ENCODE measurements at places on chromosomes 11 and 22.
A peak's percentile ranks its signal among the peaks of the same experiment; 100 is the strongest.

DNA sequence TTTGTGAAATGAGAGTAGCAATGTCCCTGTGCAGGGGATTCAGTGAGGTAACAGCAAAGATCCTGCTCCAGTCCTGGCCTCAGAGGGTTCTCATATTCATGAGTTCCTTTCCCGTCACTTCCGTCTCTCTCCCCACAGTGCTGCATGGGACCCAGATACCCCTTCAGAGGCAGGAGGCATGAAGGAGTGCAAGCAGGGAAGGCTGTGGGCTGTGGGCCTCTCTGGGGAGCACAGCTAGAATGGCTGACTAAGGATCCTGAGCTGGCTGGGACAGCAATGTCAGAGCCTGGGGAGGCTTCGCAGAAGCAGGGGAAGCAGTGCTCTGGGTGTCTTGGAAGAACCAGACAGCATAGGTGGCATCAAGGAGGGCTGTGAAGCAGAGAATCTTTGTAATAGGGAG, 13.0 kb downstream of the PKNOX2 start:
- DNase-seq, result no peak

DNA sequence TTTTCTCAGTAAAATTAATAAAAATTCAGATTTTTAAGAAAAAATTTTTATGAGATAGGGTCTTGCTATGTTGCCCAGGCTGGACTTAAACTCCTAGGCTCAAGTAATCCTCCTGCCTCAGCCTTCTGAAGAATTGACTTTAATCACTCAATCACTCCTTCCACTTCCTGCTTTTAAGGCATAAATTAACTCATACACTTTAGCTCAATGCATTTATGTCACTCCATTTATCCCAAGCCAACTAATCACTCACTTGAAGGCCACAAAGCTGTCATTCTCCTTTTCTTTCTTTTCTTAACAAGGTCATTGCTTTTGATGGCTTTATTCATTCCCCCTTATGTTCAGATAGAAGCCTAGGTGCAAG, 877 bp downstream of the ALG9 start:
- no peak for DNase-seq

DNA sequence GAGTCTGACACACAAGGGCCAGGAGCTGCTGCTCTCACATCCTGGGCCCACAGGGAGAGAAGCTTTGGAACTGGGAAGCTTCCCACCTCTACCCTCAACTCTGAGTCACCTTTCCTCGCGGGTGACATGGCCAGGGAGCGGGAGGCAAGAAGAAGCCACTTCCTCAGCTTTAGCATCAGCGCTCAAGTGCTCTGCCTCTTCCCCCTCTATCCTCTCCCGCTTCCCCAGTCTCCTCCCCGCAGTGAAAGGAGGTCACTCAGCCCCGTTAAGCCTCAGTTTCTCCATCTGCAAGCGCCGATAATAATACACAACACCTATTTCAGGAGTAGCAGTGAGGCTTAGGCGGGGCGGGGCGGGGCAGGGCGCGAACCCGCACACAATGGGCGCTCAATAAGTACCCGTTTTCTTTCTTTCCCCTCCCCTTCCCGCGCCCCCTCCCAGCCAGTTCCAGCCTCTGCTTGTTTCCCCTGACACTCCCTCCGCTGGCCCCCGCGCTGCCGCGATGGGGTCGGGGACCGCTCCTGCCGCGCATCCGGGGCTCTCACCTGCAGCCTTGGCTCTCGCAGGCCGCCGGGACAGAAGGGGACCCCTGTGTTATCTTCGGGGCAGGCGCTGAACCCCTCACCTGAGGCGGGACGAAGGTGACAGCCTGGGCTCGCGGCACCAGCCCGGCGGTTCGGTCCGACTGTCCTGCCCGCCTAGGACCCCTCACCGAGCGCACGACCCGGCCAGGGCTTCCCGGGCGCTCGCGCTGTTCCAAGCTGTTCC, 892 bp downstream of the GDPD5 start:
- no peak for DNase-seq

- DNase-seq, result peak; percentile 80
Measured at GRCh38 chr11:77411717-77412441, 62.0 kb downstream of the PAK1 start.

GRCh38 chr22:26574001-26574723, 15.8 kb downstream of the TPST2 start:
- no peak for DNase-seq

DNA sequence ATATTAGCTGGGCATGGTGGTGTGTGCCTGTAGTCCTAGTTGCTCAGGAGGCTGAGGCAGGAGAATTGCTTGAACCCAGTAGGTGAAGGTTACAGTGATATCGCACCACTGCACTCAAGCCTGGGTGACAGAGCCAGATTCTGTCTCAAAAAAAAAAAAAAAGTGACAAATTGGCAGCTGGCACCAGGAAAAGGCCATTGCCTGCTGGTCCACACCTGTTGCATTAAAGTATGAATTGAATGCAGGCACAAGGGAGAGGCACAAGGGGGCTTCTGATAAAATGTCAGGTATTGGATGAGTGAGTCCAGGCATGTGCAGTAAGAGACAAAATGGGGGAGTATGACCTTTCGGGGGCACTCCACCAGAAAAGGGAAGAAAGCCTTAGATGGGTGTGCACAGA, 28.2 kb downstream of the ZNF70 start:
- no peak for DNase-seq

- DNase-seq, result no peak
Measured at GRCh38 chr11:2789791-2790567, 90.2 kb upstream of the KCNQ1OT1 start.

GRCh38 chr11:64445651-64446050, 86.7 kb downstream of the RPS6KA4 start:
- no peak for DNase-seq

GRCh38 chr22:39214006-39214382, 30.8 kb downstream of the PDGFB start:
- no peak for DNase-seq

DNA sequence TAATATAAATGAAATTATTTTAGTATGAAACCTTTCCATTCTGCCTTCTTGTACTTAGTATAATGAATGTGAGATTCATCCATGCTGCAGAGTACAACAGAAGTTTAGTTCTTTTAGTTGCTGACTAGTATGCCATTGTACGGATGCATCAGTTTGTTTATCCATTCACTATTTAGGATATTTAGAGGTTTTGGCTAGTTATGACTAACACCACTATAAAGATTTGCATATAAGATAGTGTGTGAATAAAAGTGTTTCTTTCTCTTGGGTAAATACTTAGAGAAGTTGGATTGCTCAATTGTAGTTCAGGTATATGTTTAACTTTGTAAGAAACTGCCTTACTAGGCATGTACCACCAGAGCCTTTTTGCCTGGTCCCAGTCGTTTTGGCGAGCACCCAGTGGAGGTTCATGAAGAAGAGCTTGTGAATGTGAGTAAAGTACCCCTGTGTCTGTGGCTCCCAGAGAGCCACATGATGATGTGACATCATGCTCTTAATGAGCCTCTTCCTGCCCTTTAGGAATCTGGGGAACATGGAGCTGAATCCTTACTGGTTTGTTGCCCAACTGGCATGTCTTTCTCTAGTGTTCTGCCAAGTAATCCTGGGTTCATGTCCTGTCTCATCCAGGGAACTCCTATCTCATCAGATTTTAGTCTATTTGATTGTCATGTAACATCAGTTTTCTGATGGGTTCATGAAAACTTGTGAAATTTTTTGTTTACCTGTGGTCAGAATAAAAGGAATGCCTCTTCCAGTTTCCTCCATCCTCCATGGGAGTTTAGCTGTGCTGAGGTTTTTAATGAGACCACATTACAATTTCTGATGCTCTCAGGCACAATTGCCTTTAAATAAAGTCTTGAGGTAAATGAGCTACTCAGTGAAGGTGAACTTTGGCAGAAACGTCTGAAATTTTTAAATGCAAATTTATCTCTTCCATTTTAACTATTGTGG, 234.8 kb downstream of the CASP12 start:
- no peak for DNase-seq

DNA sequence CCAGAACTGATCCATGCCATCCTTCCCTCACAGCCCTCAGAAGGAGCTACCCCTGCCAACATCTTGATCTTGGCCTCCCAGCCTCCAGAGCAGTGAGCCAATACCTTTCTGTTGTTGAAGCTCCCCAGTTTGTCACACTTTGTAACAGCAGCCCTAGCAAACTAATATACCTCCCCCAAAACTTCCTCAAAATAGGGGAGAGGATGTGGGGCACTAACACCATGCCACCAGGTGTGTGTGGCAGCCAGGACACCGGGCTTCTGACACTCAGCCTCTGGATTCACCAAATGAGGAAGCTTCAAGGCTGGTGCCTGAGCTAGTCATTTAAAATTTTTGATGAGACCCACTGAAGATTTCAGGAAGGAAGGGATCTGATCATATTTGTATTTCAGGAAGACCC, 84.9 kb downstream of the CSNK2A3 start:
- no peak for DNase-seq

DNA sequence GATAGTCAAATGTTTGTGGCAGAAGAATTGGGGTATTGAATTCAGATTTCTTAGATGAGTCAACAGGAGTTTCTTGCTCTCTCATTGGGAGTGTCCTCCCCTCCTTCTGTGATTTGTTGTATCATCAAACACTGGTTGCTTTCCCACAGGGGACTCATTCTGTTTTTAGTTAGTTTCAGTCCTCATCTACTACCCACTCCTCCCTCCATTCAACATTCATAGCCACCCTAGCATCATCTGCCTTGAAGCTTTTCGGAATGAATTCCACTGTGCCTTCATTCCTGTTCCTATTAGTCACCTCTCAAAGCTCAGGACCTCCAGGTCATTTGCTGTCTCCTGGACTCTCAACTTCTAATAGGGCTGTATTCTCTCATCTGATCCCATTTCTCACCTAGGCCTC, 31.5 kb upstream of the RAB38 start:
- DNase-seq, result peak; percentile 19

All from fibroblast of the aortic adventitia (primary cell).